Retinal pigment epithelial cell (primary cell): ENCODE measurements at places on chromosomes 13 and 19.

DNA sequence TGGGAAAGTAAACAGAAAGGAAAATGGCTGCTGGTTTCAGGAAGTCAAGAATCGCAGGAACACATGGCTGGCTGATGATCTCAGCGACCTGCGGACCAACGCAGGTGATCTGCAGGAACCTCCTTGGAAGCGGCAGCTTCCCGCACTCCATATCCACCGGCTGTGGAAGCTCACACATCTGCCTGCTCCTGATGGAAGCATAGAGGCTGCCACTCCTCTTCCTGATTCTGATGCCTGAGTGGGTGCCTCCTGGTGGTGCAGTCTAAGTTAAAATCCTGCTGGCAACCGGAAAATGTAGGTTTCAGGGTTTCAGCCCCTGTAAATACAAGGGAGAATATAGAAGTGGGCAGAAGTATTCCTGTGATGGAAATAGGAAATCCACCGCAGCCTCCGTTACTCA, 75.5 kb downstream of the TNFSF13B start:
- no peak for DNase-seq

- DNase-seq = no peak
These were observed 172.4 kb downstream of the VWA8 start for GRCh38 chr13:41788552-41788951.

GRCh38 chr19:46481223-46481848, 10.0 kb upstream of the PNMA8A start:
- DNase-seq = no peak

GRCh38 chr19:58557221-58558065, 968 bp downstream of the UBE2M start:
- no peak for DNase-seq

GRCh38 chr19:41584931-41585330, 9.0 kb downstream of the CEACAM21 start:
- no peak for DNase-seq

DNA sequence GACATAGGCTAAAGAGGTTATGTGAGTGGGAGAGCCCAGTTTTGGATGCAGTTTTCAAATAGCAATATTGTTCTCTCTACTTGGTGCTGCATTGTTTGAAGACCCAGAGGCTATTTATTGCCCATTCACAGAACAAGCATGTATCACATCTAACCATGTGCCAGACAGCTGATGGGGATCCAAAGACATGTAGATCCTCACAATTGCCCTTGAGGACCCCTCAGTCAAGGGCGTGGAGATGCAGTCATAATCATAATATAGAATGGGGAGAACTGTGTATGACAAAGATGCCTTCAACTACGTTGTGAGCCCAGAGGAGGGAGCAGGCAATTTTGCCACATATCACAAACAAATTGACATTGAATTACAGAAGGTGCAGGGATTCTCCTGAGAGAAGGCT, 70.5 kb downstream of the NHLRC3 start:
- no peak for DNase-seq

GRCh38 chr19:1041272-1041834, 1.4 kb downstream of the ABCA7 start:
- no peak for DNase-seq

- DNase-seq = no peak
These were observed 27.6 kb downstream of the C19orf47 start for GRCh38 chr19:40320558-40320935.

DNA sequence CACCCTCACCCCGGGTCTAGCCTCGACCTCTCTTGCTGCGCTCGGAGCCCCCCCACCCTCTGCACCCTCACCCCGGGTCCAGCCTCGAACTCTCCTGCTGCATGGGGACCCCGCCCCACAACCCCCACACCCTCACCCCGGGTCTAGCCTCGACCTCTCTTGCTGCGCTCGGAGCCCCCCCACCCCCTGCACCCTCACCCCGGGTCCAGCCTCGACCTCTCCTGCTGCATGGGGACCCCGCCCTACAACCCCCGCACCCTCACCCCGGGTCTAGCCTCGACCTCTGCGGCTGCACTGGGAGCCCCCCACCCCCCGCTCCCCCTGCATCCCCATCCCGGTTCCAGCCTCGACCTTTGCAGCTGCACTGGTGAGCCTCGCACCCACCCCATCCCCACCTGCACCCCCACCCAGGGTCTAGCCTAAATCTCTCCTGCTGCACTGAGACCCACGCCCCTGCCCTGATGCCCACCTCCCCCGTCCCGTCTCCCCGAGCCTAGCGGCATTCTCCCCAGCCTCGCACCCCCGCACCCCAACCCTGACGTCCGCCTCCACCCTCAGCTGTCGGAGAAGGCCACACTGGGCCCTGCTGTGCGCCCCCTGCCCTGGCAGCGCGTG, 1.8 kb downstream of the CFD start:
- DNase-seq = no peak

GRCh38 chr19:33998302-33998701, 174.0 kb upstream of the LSM14A start:
- DNase-seq = no peak

GRCh38 chr13:77417897-77418296, 91.0 kb upstream of the MYCBP2 start:
- DNase-seq = no peak
